ENCODE measurements at places on chromosomes 7 and 10.

DNA sequence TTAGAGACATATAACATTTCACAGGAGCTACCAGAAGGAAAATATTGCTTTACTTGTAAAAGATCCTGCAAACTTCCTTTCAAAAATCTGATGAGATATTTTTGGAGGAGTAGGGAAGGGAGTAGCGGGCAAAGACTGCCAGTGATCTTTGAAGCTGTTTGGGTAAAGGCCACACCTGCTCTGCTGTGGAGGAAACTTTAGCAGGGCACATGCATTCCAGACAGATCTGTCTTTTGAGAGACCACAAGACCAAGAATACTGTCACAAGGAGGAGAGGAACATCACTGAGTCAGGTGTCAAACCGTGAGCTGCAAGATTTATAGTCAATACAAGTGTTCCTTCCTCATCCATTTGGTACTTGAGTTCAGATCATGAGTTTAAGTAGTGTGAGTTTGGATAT, 654.4 kb downstream of the DNAJB9 start:
- no peak for DNase-seq

DNA sequence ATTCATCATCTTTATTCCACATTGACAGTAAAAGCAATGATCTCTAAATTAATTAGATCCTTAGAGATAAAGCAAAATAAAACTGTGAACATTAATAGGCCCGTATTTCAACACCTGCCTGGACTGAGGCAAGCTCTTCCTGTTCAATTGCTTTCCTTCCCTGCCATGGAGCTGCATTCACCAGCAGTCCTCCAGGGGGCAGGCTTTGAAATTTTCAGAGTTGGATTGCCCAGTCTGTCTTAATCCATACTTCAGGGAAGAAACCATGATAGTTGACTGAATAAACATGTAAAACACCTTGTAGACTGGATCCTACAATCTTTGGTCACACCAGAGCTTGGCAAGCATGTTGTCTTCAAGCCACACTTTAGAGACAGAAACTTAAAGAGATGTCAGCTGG, 936.6 kb downstream of the NRG3 start:
- DNase-seq: no peak

GRCh38 chr7:77352665-77353406, 63.3 kb downstream of the GSAP start:
- DNase-seq: no peak

DNA sequence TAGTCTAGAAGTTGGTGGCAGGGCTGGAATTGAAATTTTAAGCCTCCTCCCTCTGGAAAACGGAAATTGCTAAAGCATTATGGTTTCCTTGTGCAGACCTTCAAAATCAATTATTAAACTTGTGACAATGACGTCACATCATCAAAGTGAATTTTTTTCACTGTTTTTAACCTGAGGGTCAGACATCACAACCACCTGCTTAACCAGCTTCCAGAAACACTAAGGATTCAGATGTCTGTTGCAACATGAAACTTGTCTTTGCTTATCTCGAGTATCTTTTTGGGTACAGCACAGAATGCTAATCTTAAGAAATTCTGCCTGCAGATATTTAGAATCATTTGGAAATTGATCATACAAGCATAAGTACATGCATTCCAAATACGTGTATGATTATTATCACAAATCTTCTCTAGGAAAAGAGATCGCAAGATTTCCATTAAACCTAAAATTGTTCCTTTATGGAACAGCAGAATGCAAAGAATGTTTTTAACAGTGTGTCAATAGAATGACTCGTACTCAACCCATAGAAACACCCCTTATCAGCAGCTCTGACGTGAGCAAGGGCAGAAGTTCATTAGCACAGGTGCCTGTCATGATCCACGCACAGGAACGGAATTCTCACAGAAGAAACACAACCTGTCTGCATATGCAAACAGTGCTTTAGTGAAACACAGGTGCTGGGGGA, 4.1 kb upstream of the GTPBP4 start:
- no peak for DNase-seq

DNA sequence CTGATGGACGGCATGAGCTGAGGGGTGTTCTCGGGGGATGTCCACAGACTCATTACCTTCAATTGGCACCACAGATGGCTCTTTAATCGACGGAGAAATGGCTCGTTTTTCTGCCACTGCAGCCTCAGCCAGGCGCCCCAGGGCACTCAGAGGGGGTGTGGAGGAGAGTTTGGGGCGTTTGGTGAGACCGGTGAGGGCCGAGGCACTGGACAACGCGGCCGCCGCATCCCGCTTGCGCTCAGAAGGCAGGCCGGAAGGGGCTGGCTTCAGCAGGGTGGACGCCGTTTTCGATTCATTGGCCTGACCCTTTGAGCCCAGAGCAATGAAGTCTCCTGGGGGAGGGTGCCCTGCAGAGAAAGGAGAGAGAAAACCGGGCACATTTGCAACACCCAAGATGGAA, 1.3 kb downstream of the INTS1 start:
- DNase-seq: no peak

DNA sequence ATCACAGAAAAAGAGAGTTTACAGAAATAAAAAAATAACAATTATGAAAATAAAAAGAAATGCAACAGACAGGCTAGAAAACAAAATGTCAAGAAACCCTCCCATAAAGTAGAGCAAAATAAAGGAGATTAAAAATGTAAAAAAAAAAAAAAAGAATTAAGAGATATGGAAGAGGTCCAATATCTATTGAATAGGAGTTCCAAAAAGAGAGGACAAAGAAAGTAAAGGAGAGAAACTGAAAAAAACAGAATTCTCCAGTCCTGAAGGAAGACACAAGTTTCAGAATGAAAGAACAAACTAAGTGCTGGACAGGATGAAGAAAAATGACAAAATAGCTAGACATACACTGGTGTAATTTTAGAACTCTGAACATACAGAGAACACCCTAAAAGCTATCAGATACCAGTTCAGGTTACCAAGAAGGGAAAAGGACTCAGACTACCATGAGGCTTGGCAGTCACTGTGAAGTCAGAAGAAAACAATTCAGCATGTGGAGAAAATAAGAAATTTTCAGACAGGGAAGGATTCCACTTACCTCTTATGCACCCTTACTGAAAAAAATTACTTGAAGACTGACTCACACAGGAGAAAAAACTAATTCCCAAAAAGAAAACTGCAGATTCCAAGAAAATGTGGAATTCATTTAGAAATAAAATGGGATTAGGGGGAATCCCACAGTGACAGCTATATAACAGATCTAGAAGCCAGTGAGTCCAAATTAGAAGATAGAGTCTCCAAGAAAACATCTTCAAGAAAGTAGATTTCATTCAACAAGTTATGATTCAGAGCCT, 40.4 kb upstream of the ABLIM1 start:
- no peak for DNase-seq

GRCh38 chr10:48885376-48885775, 54.3 kb downstream of the LRRC18 start:
- DNase-seq: no peak

GRCh38 chr10:109676703-109677102, 246.6 kb downstream of the XPNPEP1 start:
- DNase-seq: no peak

DNA sequence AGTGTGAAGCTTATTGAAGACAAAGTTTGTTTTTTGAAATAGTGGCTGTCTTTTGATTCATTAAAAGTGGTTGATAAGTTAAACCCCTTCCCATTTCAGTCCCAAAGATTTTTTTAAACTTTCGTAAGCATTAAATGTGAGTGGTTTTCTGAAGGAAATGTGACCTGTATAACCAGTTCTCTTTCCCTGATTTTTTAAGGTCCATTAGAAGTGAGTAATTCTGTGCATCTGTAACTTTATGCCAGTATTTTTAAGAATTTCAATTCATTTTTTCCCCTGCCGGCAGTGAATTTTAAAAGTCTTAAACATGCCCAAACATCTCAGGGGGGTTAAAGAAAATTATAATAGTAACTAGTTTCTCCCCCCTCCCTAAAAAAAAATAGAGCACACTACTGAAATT, 254.6 kb upstream of the SP8 start:
- DNase-seq: no peak

- DNase-seq: no peak
These were observed 44.4 kb downstream of the TSPAN15 start for GRCh38 chr10:69495666-69496065.

GRCh38 chr10:99406149-99406548, 24.3 kb downstream of the GOT1 start:
- DNase-seq: no peak

DNA sequence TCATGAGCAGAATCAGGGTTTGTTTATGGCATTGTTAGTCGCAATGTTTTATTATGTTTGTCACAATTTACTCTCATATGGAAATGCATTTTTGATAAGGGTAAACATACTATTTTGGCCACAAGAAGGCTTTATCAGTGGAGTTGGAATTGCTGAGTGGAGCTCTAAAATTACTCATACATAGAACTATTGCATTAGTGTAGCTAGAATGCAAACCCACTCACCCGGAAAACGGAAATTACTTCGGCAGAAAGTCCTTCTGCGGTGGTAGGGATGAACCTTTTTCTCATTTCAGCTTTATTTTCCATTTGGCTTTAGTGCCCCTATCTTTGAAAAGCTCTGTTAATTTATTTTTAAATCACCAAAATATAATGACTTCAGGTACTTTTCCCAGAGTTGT, 42.8 kb upstream of the NPY start:
- no peak for DNase-seq

DNA sequence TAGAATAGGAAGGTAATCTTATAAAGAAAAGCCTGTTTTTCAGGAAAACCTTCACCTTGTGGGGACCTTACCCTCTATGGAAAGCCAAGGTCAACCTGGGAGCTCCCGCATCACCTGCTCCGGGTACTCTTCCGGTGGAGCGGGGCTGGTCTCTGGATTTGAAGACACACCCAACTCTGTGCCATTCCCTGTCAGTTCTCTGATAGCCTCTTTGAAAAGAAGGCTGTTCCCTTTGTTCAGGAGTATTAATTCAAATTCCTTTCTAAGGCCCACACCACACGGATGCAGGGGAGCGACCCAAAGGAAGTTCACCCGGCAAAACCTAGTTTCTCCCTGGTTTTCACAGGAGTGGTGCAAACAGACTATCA, 10.7 kb downstream of the CTBP2 start:
- DNase-seq: no peak

- DNase-seq: no peak
These were observed 19.7 kb upstream of the CHST12 start for GRCh38 chr7:2383543-2384274.

GRCh38 chr7:46173476-46174195, 252.6 kb upstream of the IGFBP3 start:
- no peak for DNase-seq

DNA sequence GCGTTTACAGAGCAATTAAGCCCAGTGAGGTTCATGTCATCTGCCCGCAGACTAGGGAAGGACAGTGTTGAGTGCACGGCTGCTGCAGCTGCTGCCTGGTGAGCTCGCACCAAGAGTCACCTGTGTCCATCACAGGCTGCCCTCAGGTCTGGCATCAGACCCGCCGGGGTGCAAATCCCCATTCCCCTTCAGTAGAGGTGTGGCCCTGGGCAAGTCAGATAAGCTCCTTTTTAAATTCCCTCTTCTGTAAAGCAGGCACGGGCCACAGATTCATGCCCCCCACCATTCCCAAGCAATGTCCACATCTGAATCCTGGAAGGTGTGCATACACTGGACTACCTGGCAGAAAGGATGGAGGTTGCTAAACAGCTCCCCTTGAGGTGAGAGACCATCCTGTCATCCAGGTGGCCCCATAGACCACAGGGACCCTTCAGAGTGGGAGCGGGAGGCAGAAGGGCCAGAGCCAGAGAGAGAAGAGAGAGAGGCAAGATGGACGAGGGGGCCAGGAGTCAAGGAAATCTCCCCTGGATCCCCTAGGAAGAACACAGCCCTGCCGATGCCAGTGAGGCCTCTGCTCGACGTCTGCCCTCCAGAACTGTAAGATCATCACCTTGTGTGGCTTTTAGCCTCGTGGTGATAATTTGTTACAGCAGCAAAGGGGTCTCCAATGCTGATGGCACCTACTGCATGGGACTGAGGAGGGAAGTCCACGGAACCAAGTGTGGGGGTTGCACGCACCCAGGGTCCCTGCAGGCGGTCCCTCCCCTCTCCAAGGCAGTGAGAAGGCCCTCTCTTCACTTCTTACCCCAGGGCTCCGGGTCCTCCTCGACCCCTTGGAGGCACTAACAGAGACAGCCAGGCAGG, 168.8 kb downstream of the TCERG1L start:
- no peak for DNase-seq

DNA sequence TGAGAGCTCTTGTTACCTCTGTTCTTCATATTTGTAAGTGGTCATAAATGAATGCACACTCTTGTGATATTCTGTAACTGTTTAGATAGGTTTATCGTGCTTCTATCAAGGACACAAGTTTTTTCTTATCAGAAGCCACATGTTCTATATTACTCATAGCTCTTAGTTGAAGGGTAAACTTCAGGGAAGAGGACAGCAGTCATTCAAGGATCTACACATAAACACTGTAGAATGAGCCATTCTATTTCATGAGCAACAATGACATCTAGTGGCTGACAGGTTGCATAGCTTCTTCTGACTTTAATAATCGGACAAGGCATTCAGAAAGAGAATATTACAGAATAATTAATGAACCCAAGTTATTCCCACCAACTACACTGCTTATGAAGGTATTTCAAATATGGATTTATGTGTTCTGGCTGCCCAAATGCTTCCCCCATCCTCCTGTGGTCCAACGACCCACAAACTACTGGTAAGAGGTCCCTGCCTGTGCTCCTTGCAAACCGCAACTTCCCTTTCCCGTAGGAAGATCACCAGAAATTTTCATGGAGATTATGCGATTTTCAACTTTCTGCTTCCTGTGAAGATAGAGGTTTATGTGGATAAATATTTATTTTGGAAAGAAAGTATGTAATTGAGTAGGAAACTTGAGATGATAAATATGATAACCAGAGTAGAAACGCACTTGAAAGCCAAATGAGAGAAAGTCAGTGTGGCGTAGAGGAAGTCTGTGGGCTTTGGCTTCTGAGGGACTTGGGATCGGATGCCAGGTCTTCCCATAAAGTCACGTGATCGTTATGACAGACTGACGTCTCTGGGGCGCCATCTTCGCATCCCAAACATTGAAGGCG, 16.8 kb upstream of the ABCB5 start:
- DNase-seq: no peak

GRCh38 chr7:149093228-149093627, 2.7 kb upstream of the ZNF786 start:
- no peak for DNase-seq

Data from stimulated activated CD4-positive, alpha-beta T cell treated with anti-CD3 and anti-CD28 coated beads, Interleukin-15, amount 100 ng/mL, for 48 hours (primary cell).